Ammon's horn (tissue), 1 donor: ENCODE measurements at places on chromosomes 2 and 18.

DNA sequence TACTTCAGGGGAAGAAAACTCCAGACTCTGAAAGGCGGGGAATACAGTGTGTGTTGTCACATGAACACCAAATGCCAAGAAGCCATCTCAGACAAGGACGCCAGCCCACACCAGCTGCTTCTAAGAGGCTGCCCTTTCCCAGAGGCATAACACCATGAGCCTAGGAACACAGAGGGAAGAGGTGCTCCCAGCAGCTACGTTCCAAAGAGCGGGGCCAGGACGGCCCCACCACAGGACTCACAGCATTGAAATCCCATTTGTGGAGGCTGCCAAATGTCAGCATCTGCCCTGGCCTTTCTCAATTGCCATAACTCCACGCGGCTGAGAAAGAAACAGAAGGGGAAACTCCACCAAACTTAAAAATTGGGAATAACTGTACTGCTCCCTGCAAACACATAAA lies 20.1 kb upstream of the ID2 start:
- DNase-seq = no peak

DNA sequence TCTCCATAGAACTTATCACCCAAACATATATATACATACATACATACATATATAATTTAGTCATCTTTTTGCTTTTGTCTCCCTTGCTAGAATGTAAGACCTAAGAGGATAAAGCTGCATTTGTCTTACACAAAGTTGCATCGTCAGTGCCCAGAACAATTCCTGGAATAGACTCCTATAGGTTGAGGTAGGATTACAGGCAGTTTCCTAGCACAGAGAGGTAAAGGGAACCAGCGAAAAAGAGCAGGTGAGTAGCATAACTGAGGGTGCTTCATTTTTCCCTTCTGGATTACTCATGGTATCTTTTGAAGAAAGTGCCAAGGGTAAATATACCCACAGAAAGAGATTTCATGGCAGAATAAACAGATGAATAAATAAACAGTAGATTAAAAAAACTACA lies 68.1 kb upstream of the AMMECR1L start:
- no peak for DNase-seq

GRCh38 chr2:237254911-237255578 lies 158.9 kb downstream of the COL6A3 start:
- DNase-seq = no peak

DNA sequence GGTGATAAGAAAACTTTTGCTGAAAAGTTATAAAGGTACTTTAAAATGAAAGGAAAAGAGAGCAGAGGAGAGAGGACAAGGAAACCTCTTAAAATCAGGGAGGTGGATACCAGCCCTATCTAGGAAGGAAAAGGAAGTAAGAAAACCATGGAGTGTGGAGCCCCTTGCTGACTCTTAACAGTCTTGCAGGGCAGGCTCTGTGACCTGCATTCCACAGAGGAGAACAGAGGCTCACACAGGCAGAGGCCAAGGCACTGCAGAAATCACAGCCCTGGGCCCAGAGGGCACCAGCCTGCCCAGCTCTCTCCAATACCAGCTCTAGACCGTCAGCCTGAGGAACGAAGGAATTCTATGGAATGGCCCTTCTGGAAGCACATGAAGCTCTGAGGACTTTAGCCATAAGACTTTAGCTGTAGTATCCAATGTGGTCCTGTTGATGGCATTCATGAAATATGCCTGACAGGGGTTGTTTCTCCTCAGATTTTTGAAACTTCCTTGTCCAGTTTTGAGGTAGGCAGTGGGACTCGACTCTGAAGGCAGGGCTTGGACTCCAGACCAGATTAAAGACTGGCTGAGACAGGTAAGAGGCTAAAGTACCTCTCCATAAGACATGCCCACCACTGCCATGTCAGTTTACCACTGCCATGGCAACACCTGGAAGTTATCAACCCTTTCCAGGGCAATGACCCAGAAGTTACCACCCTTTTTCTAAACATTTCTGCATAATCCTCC lies 216.3 kb downstream of the ANAPC1 start:
- no peak for DNase-seq

DNA sequence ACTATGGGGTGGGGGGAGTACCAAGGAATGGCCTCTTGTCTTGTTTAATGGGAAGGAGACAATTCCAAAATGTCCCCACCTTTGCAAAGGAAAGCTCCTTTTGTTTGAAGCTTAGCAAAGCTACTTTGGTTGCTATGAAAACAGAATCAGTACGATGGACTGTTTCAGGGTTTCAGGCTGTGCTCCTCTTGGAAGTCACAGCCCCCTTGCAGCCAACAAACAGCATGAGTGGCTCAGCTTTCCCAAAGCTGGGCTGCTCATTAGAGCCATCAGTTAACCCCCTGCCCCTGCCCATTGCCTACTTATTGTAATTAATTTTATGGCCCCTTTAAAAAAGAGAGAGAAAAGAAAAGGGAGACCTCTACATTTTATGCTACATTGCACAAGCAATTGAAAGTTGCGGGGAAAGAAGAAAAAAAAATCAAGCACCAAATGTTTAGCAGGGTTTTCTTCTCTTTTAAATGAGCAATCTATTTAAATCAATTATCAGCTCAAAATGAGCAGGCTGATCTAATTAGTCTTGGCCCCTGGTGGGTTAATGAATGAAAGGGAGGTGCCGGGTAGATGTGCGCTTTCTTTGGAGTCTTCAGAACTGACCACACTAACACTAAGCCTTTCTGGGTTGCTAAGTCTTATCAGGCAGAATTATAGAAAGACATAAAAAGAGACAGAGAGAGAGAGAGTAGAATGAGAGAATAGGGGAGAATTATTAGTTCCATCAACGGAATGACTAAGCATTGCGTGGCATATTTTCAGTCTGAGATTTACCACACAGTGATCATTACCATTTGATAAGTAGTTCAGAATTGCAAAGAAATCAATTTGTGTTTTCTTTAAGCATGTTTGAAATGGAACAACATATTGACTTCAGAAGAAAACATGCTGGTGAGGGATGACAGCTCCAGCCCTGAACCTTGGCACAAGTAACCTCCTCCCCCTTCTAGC lies 284.9 kb downstream of the INSIG2 start:
- no peak for DNase-seq

DNA sequence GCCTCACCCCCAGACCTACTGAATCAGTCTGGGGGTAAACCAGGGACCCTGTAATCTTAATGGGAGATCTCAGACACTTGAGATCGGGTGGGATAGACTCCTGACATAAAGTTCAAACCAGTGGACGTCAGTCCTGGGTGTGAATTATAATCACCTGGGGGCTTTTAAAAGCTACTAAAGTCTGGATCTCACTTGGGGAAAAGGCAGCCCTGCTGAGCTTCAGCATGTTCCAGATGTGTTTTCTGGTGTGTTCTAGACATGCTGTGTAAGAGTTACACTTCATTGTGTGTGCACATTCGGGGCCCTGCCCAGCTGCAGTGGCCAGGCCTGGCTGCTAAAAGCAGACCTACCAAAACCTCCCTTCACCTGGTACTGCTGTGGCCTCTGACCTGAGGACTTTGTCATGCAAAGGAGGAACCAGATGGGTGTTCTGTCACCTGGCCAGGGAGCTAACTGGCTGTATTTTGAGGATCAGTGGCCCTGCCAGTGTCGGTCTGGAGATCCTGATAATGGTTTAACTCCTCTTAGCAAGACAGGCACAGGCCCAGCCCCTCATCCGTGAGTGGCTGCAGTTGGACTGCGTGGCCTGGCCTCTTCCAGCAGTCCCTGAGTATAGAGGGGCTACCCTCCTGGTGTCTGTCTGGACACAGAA lies 10.6 kb downstream of the RRM2 start:
- DNase-seq = no peak

GRCh38 chr2:206368484-206368883 lies 74.8 kb upstream of the ADAM23 start:
- peak; percentile 7 for DNase-seq

GRCh38 chr2:108395155-108395554 lies 17.4 kb downstream of the SULT1C4 start:
- DNase-seq = no peak

- no peak for DNase-seq
These were observed 161.8 kb downstream of the PRKCE start for GRCh38 chr2:45813003-45813941.

GRCh38 chr18:36023336-36023735 lies 44.0 kb downstream of the RPRD1A start:
- no peak for DNase-seq

DNA sequence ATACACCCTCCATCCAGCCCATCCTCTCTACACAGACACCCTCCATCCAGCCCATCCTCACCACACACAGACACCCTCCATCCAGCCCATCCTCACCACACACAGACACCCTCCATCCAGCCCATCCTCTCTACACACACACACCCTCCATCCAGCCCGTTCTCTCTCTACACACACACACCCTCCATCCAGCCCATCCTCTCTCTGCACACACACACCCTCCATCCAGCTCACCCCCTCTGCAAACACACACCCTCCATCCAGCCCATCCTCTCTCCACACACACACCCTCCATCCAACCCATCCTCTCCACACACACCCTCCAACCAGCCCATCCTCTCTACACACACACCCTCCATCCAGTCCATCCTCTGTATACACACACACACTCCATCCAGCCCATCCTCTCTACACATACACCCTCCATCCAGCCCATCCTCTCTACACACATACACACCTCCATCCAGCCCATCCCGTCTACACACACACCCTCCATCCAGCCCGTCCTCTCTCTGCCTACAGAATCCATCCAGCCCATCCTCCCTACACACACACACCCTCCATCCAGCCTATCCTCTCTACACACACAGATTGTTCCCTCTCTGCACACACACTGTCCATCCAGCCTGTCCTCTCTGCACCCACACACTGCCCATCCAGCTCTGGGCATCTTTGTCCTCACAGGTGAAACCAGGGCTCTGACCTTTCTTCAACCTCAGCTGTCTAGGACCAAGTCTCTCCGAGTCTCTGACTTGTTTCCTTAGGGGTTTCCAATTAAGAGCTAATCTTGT lies 81.2 kb downstream of the EIPR1 start:
- DNase-seq = no peak

- DNase-seq = peak; percentile 84
These were observed 3.2 kb downstream of the SLC39A10 start for GRCh38 chr2:195659982-195660890.

- no peak for DNase-seq
These were observed 222.0 kb upstream of the COPS8 start for GRCh38 chr2:236863729-236864126.

GRCh38 chr18:12052866-12053265 lies 40.8 kb upstream of the ANKRD62 start:
- no peak for DNase-seq

DNA sequence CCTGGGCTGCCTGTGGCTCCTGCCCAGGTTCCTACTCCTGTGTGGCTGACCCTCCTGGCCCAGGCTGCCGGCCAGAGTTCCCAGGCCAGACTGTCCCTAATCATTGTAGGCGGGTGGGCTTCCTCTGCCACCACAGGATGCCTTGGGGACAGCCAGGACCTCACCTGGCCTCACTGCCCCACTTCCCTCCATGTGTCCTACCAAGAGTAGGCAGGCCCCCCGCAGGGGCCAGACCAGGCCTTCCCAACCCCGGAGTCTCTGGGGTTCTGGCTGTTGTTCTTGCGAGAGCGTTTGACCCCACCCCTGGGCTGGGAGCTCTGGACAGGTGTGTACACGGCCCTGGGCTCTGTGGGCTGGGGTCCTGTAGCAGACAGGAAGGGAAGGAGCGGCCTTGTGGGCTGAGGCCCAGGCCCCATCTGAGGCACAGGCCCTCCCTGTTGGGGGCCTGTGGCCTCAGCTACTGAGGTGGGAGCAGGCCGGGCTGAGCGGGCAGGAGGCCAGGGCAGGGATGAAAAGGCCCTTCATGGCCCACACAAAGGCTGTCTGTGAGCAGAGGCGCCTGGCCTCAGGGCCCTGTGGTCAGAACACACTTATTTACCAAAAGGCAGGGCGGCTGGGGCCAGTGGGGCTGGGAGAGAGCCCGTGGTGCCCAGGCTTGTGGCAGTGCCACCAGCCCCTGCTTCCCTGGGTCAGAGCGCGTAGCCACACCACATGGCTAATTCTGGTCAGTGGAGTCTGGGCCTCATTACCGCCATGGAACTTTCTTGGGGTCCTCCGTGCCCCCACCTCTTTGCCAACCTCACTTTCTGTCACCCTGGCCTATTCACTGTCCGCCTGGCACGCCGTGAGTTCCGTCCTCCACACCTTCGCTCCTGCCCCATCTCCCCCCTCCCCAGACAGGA lies 2.0 kb downstream of the SNORC start:
- peak; percentile 97 for DNase-seq

DNA sequence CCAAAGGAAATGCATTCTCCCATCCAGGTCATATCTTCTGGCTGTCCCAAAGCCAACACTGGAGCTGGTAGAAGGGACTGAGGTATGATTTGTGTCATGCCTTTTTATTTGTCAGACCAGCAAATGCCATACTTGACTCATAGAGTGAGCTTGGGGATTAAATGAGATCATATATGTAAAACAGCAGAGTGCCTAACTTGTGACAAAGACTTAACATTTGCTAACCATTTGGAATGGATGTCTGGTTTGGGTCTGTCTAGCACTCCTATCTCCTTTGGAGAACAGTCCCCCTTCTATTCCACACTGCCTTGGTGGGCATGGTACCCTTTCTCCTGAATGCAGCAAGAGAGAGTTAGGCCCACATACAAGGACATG lies 128.5 kb upstream of the LGALSL start:
- no peak for DNase-seq

GRCh38 chr2:210630873-210631560 lies 74.6 kb downstream of the CPS1 start:
- DNase-seq = peak; percentile 45

DNA sequence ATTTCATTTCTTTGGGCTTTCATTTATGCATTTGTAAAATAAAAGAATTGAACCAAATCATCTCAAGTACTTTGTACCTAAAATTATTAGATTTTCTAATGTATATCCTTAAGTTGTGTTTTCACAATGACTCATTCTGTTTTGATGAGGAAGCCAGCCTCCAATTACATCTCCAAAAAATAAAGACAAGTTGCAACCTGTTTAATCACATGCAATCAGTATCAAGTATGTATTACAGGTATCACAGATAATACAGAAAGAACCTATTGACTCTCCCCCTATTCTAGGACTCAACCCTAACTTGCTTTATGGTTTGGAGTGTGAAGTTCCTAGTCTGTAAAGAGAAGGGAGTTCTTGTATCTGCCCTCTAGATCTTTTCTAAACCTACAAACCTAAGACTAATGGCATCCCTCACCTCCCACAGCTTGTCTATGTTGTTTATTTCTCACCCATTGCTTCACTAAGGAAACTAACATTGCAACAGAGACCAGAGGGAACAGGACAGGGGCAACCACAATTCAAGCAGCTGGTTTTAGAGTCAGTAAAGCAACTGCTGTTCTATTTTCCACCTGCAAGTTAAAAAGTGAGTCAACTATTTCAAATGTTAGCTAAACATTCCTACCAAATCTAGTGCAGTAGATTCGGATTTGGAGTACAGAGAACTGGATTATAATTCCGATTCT lies 141.1 kb upstream of the ETAA1 start:
- DNase-seq = no peak

GRCh38 chr2:186940463-186940862 lies 91.5 kb upstream of the ZSWIM2 start:
- DNase-seq = no peak
